ENCODE measurements at places on chromosomes 11 and 22.

GRCh38 chr11:1906611-1907423 lies 12.7 kb upstream of the TNNT3 start:
- no peak for DNase-seq

DNA sequence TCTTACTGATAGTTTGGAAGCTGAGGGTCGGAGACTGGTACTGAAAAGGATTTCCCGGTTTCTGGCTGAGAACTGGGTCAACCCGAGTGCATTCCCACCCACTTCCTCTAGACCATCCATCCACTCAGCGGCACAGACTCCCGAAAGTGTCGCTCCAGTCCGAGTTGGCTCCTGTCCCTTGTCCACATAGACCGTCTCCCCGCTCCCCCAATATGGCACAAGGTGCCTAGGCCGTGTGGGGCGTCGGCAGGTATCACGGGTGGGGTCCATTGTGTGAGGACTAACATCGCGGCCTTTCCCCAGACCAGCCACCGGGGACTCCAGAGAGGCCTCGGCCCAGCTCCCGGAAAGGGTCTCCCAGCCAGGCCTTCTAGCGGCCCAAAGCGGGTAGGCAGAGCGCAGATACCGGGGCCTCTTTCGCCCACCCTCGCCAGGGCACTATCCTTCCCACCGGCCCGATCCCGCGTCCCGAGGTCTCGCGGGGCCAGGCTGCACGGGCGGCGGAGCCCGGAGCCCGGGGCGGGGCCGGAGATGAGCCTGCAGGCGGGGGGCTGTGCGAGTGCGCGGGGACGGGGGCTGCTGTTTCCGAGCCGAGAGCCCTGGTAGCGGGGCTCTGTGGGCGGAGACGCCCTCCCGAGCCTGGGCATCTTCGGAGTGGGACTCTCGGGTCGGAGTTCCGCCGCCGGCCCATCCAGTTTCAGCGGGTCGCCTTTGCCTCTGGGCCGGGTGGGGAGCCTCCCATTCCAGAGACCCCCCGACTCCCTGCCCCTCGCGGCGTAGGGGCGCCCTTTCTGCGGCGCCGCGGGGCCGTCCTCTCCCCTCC lies 21.1 kb downstream of the SERPINH1 start:
- peak; percentile 57 for DNase-seq

DNA sequence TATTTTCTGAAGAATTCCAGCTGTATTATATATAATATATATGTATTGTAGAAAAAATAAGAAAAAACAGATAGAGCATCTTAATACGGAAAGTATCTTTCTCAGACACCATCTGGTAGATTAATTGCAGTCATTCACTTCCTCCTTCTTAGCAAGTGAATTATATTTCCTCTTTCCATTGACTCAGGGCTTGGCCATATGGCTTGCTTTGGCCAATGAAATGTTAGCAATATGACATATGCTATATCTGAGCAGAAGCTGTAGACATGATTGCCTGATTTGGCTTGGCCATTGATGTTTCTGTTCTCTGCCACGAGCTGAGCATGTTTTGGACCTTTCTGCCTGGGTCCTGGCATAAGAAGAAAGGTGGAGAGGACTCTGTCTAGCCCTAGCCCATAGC lies 34.4 kb upstream of the ZBED5 start:
- no peak for DNase-seq

DNA sequence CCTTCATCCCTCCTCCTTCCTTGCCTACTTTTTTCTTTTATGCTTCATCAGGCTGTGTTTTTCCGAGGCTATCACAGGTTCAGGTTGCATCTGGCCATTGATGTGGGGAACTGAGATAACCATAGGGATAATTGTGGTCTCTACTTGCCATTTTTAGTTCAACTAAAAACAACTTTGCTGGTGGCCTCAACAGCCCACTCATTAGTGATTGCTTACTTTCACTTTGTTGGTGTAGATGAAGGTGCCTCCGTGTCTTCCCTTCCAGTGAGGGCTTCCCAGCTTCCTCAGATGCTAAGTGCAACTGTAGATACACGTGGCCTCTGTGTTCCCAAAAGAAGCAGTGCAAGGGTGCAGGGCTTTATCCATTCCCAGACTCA lies 35.0 kb downstream of the KCNJ1 start:
- DNase-seq = no peak

DNA sequence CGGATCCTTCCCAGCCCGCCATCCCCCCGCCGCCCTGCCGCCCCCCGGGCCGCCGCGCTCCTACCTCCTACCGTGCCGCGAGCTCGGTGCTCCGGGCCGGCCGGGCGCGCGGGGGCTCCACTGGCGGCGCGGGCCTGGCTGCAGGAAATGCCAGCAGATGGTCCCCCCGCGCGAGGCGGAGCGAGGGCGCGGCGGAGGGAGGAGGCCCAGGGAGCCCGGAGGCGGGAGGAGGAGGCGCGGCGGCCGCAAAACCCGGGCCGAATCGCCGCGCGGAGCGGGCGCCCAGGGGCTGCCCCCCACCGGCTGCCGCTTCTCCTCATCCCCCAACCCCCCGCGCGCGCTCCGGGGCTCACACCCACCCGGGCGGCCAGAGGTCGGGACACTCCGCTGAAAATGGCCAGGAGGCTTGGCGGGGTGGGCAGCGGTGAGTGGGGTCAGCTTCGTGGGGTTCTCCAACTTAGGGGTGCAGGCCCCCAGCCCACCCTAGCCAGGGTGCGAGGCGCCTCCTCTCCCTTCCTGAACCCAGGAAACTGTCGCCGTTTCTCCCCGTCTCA lies at the start of gene OSBPL5:
TSS of gene OSBPL5 (minus strand) at position 159 of the 554 bp plus-strand sequence. CDS start 36,162 bp downstream, outside the sequence.
- DNase-seq = peak; percentile 25

- no peak for DNase-seq
Measured at GRCh38 chr22:48885271-48885918, 942.3 kb downstream of the BRD1 start.

DNA sequence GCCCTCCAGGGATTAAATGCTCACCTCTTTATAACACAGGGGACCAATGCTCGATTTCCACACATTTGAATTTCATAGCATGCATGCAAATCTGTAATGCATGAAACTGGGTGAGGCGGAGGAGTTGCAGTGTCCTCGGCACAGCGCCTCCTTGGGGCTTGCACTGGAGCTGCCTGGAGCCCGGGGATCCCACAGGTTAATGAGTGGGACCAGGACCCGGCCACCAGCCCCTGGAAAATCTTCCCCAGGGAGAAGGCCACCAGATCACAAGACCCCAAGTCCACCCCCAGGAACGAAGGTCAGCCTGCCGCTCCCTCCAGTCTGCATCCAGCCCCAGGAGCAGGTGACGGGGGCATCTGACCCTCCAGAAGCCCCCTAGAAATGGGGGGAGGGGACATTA lies 119.1 kb downstream of the MN1 start:
- no peak for DNase-seq

- no peak for DNase-seq
Measured at GRCh38 chr11:1619449-1619848, 2.5 kb downstream of the KRTAP5-4 start.

GRCh38 chr11:119248750-119249670 lies 42.9 kb downstream of the CBL start:
- DNase-seq = no peak

GRCh38 chr11:78740199-78741071 lies 165.8 kb upstream of the NARS2 start:
- no peak for DNase-seq

DNA sequence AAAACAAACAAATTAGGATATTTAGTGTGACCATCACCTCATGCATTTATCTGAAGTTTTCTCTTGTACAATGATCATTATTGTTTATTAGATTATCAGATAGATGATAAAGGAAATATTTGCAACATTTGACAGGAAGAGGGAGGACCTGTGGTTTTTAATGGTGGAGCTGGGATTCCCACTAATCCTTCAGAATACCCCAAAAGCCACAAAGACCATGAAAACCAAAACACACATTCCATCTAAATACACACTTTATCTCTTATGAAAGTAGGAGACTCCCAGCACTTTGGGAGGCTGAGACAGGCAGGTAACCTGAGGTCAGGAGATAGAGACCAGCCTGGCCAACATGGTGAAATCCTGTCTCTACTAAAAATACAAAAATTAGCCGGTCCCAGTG lies 7.6 kb upstream of the NDUFV1 start:
- no peak for DNase-seq

GRCh38 chr11:35045236-35045820 lies 93.6 kb upstream of the CD44 start:
- DNase-seq = no peak

DNA sequence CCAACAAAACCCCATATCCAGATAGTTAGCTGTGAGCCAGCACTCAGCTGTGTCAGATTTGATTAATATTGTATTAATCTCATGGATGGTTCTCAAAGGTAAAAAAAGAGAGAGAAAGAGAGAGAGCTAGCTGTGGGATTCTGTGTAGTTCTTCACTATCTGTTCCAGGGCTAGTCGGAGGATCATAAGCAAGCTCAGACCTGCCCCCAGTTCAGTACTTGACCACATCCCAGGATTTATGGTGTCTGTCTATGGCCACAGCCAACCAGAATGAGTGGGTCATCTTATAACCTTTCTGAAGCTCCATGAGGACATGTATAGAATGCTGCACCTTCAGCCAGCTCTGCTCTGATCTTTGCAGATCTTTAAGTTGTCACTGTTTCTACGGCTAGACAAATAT lies 13.5 kb upstream of the B3GNT6 start:
- DNase-seq = peak; percentile 19

DNA sequence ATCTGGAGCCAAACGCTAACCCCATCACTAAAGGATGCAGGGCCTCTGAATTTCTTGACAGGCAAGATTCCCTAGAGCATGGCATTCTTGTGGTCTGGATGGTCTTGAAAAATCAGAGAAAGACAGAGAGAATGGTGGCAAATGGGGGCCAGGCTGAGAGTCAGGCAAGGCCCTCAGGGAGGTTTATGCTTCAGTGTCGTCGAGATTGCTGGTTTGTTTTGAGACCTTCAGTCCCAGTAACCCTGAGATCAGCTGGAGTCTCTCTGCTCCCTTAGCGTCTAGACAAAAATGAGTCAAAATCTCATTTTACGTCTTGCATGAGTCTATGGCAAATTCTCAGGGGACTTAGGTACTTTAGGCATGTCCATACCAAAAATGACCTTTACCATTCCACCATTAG lies 539.3 kb downstream of the SOX6 start:
- no peak for DNase-seq

- DNase-seq = no peak
Measured at GRCh38 chr22:34973016-34973415, 92.9 kb upstream of the ISX start.

DNA sequence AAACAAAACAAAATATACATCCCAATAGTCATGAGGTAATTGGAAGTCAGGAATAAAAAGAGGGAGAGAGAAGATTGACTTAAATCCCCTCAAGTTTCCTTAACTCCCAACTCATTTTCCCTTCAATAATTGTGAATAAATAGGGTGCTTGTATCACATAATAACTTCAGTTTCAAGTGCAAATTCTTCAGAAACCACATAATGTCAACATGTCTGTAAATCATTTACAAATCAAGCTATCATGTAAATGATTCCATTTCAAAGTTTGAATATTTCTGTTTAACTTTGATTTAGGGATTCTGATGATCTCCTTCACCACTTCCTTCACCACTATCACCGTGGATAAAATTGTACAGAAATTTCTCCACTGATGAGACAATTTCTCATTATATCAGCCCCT lies 23.2 kb downstream of the CASP5 start:
- no peak for DNase-seq
